ENCODE measurements at places on chromosomes 1 and 21.

DNA sequence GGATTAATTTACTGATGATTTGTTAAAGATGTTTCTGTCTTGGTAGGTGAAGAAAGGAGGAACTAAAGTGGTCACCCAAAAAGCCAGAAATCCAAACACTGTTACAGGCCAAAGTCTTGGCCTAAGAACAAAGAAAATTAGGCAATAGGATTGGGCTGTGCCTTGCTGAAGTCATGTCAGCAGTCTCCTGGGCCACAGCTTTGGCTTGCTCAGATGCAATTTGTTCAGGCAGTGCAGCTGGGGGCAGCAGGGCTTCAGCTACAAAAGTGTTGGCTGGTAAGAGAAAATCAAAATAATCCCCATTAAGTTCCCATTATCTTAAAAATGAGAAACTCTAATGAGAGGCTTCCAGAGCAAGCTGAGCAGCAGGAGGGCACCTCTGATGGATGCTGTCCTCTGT, 14.0 kb upstream of the RAP1A start:
- no peak for DNase-seq

GRCh38 chr1:53376041-53376461, 48.2 kb upstream of the LRP8 start:
- no peak for DNase-seq

- DNase-seq: no peak
These were observed 27.5 kb upstream of the SLAMF9 start for GRCh38 chr1:159981351-159982055.

DNA sequence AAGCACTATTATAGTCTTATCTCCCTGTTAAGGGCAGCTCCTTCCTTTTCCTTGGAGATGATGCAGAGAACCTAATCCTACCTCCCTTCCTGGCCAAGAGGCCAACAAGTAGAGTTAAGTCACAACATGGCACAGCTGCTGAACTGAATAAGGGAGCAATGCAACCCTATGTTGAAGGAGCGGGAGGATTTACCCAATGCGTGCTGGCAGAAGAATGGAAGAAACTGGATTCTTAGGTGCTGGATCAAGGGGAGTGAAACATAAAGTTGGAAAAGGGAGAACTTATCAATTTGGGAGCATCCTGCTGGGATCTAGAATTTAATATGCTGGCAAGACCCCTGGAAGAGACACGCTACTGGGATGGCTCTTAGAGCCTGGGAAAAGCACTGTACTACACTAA, 12.0 kb upstream of the HUNK start:
- no peak for DNase-seq

DNA sequence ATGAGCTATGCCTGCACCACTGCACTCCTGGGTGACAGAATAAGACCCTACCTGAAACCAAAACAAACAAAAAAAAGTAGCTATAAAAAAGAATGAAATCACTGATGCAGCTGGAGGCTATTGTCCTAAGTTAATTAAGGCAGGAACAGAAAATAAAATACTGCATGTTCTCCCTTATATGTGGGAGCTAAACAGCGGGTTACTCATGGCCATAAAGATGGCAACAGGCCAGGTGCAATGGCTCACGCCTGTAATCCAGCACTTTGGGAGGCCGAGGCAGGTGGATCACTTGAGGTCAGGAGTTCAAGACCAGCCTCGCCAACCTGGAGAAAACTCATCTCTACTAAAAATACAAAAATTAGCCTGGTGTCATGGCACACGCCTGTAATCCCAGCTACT, 152.7 kb downstream of the PIK3R3 start:
- DNase-seq: peak; percentile 41

DNA sequence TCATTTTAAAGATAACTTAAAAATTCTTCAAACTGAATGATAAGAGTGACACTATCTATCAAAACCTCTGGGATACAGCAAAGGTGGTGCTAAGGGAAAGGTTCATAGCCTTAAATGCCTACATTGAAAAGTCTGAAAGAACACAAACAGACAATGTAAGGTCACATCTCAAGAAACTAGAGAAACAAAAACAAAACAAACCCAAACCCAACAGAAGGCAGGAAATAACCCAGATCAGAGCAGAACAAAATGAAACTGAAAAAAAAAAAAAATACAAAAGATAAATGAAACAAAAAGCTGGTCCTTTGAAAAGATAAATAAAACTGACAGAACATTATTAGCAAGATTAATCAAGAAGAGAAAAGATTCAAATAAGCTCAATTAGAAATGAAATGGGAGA, 6.8 kb downstream of the ODF2L start:
- DNase-seq: no peak

DNA sequence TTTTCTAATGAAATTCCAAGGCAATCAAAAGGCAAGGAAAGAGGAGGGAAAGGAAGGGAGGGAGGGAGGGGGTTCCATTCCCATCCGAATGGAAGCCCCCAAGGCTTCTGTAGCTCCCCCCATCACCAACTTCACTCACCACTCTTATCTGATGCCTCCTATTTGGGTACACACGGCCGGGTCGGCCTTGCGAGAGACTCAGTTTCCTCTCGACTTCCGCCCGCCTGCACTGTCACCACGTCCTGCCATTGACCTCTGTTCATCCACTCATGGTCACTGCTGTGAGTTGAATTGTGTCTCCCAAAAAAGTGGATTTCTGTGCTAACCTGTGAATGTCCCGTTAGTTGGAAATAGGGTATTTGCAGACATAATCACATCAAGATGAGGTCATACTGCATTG, 11.2 kb downstream of the PDE9A start:
- no peak for DNase-seq

DNA sequence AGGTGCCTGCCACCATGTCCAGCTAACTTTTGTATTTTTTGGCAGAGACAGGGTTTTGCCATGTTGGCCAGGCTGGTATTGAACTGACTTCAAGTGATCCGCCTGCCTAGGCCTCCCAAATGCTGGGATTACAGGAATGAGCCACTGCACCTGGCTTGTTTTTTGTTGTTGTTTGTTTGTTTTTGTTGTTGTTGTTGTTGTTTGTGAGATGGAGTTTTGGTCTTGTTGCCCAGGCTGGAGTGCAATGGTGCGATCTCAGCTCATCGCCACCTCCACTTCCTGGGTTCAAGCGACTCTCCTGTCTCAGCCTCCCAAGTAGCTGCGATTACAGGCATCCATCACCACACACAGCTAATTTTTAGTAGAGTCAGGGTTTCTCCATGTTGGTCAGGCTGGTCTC, 7.1 kb upstream of the L1TD1 start:
- no peak for DNase-seq

DNA sequence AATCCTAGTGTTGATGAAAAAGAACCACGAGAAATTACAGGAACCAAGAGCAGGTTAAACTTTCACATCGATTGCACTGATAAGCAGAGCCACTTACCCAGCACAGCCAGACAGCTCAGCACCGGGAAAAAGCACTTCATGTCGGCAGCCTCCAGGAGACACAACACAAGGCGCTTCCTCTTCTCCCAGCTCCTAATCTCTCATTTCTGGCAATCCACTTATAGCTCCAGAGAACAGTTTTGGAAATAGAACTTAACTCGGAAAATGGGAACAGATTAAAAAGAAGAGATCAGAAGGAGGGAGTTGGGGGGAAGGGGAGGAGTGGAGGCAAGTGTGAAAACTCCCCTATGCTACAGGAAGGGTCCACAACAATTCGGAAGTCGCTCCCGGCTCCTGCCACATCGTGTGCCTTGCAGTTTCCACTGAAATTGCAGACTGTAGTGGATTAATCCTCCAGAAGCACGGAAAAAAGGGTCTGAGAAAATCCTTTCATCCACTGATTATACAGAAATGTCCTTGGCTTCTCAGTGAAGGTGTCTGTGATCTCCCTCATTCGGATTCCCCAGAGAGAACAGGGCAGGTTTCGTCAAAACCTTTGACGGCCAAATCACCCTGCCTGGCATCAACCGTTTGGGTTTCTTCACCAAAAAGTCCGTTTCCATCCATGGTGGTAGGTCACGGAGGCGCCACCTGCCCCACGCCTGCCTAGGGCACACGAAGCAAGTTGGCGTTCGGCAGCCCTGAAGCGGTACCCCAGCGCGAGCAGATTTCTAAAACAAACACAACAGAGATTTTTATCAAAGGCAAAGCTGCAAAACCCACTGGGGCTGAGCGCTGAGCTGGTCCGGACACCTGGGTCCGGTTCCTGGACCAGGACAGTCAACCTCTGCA, 1.1 kb downstream of the IGSF3 start:
- no peak for DNase-seq

DNA sequence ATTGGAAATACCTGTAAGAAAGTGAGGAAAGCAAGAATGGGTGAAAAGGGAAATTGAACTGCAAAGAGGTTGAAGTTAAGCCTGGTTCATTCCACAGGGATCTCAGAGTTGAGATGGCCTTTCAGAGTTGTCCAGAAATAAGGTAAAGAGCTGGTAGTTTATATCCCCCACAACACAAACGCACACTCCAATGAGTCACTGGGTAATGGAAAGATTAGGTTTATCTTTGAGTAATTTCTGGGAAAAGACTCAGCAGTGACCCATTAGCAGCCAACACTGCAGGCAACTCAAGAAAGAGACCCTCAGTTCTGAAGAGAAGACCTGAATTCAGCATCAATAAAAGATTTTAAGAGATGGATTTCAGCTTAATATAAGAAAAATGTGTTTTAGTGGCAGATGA, 485.5 kb downstream of the PTPRC start:
- DNase-seq: no peak

GRCh38 chr1:202658251-202658759, 51.9 kb downstream of the SYT2 start:
- no peak for DNase-seq

DNA sequence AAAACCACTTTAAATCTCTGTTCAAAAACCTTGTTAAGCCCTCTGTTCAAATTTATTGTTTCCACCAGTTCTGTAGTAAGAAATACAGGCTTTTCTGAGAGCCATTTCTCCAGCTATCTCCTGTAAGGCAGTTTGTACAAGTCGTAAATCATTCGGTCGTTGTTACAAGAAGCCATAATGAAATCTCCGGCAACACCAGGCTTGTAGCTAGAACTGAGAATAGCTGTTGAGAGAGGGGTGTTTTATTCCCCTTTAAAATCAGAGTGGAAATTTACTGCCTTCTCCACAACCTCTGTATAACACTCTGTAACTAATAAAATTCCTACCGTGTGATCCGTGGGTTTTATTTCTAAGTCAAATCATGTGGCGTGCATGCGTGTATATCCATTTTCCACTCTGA, 335.8 kb upstream of the KAZN start:
- no peak for DNase-seq

DNA sequence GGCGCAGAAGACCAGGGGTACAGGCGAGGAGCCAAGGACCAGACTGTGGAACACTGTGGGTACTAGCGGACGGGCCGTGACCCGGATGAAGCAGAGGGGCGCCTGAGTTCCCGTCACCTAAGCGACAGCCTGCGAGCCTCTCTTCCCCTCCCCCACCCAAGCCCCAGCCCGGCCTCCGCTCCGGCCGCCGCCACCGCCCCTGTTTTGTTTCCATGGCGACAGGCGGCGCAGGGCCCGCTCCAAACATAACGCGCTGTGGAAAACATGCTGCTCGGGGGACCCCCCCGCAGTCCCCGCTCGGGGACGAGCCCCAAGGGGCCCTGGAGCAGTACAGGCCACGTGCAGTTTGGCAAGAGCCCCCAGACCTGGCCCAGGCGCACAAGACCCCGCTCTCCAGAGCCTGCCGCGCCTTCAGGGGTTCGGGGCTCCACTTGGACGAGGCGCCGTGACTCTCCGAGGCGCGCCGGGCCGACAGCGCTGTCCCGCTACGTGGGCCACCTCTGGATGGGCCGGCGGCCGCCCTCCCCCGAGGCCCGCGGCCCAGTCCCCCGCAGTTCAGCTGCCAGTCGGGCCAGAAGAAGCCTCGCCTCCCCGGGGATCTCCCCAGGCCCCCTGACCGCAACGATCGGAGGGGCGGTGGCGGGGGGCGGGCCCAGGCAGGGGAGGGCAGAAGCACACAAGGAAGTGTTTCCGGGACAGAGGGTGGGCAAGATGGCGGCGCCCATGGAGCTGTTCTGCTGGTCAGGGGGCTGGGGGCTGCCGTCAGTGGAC, at the start of gene MTX1:
TSS of gene MTX1 (plus strand) at position 155 of the 771 bp plus-strand sequence. CDS start at position 265, 110 bp downstream.
- DNase-seq: peak; percentile 27

GRCh38 chr1:14009582-14009981, 309.6 kb downstream of the PRDM2 start:
- DNase-seq: no peak

DNA sequence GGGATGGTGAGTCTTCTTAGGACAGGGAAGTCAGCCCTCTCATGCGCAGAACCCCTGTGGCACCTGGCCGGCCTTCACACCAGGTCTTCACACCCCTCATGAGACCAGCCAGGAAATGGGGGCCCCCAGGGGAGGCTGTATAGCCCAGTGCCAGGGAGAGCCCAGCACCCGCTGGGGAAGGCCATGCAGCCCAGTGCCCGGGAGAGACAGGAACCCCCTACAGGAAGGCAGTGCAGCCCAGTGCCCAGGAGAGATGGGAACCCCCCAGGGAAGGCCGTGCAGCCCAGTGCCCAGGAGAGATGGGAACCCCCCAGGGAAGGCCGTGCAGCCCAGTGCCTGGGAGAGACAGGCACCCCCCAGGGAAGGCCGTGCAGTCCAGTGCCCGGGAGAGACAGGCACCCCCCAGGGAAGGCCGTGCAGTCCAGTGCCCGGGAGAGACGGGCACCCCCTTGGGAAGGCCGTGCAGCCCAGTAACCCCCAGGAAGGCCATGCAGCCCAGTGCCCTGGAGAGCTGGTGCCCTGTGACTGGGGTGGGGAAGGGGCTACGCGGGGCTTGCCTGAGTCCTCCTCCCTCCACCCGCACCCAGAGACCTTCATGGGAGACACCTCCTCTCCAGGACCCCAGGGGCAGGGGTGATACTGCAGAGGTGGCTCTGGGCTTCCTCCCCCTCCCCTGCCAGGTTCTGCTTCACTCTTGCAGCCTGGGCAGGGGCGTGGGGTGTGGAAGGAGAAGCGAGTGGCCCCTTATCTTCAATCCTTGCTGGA, 110.5 kb upstream of the COL6A1 start:
- DNase-seq: no peak

DNA sequence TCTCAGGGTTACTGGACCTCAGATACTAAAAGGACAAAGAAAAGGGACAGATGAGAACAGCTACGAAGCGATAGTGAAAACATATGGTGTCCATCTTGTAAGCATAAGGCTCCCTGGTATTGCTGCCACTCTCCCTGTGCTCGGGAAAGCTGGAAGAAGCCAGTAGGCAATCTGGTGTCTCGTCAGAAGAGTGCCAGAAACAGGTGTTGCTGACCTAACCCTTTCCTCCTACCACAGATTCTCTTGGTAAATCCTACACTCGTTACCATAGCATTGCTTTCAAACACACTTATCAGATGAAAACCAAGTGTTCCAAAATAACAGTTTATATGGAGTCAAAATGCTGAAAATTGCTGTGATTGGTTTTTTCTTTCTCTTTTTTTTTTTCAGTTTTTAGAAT, 146.3 kb downstream of the NRIP1 start:
- DNase-seq: no peak

GRCh38 chr1:33301273-33301984, 19.5 kb downstream of the A3GALT2 start:
- no peak for DNase-seq
